A172 (cell line): ENCODE measurements at places on chromosomes 1 and 21. TPM values are rescaled to one million over a fixed set of nuclear protein-coding genes. Genes with fewer than 3 reads are reported as not detected.
A peak's percentile ranks its signal among the peaks of the same experiment; 100 is the strongest.

DNA sequence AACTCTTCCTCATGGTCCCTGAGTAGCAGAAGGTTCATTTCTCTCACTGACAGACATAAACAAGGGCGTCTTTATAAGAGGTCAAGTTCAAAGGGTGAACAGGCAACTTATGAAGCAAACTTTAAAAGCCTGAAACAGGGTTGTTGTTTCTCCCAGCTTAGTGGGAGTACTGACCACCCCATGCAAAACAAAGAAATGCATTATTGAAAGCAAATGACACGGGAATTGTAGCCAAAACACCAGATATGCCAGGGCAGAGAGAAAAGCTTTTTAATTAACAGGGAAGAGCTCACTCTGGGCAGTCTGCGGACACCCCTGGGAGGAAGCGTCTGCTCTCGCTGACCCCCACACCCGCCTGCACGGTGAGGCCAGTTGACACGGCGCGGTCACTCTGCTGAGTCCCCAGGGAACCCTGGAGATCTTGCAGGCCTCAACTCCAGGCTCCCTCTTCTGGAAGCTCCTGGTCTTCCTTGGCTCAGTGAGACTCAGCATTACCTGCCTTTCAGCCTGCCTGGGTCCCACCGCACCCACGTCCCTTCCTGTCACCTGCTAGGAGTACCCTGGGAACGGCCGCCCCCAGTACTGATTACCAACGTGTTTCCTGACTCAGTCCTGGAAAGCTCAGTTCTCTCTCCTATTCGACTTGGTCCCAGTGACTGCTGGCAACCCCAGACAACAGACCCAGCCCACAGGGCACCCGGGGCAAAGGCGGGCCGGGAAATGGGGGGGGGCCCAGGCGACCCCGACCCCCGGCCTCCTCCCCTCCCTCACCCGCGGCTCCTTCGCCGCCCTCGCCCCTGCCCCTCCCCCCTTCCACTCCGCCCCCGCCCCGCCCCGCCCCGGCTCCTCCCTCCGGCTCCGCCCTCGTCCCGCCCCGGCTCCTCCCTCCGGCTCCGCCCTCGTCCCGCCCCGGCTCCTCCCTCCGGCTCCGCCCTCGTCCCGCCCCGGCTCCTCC lies 972 bp downstream of the CFAP410 start:
- peak; percentile 70 for DNase-seq

GRCh38 chr1:12143631-12144155 lies 23.1 kb upstream of the TNFRSF1B start:
- peak; percentile 90 for DNase-seq

The MCOLN2 gene
- 3.9 and 6.9 TPM in 2 replicates for total RNA-seq

DNA sequence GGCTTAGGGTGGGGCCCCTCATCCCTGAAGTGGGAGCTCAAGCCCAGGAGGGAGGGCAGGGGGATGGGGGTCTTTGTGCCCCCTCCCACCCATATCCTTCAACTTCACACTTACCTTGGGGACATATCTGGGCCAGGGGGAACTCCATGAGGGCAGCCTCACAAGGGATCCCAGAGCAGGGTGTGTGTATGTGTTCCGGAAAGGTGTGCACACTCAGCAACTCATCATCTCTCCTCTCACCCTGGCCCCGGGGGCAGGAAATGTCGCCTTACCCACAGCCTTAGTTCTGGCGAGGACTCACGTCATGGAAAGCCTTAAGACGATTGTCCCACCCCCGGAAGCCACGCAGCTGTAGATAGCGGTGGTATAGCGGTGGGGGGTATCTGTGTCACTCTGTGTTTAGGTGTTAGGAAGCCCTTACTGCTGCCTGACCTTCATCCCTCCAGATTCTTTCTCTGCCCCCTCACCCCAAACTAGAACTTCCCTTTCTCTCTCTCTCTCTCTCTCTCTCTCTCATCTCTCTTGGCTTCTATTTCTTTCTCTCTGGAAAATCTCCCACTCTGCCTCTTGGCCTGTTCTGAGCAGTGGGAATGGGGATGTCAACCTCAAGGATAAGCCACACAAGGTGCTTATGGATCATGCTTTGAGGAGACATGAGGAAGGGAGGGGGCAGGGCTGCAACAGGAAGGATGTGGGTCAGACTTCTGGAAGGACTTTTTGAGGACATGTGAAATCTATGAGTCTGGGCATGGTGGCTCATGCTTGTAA lies at the start of gene SH2D2A:
Gene SH2D2A (minus strand): TSS at position 288 of the 768 bp plus-strand sequence. CDS start 140 bp downstream, at position 148.
- peak; percentile 35 for DNase-seq

The ZSCAN20 gene
- total RNA-seq: 4.0 and 5.1 TPM in 2 replicates

GRCh38 chr1:160624464-160624863 lies 22.4 kb downstream of the SLAMF1 start:
- no peak for DNase-seq

- DNase-seq: peak; percentile 41
Observed at GRCh38 chr1:110136911-110137310, 13.4 kb upstream of the SLC6A17 start.

- DNase-seq: no peak
Observed at GRCh38 chr1:12486401-12487005, 131.5 kb downstream of the DHRS3 start.

- no peak for DNase-seq
Observed at GRCh38 chr1:177656598-177656997, 313.3 kb downstream of the SEC16B start.

DNA sequence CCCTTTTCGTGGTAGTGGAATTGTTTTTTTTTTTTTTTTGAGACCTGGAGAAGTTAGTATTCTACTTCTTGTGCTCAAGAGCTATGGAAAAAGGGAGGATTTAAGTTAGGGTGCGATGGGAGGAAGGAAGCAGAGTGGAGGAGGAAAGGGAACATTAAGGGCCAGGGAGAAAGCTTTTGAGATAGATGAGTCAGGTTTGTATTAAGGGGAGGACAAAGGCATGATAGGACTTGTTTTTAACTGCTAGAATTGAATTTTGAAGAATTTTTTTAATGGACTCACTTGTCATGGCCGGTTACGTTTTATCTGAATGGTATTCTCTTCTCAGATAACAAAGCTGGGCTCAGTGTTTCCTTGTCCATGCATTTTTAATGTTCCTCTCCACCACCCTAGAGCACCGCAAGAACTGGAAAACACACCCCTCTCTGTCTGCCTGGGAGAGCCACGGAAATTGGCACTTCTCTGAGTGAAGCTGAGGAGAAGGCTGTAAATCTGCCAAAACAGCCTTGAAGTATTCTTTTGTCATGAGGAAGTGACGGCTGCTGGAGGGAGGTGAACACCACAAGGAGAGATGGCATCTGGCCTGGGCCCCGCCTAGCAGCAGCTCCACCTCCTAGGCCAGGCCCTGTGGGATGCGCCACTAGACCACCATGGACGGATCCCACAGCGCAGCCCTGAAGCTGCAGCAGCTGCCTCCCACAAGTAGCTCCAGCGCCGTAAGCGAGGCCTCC lies 3.5 kb downstream of the NIPAL3 start:
- peak; percentile 56 for DNase-seq

DNA sequence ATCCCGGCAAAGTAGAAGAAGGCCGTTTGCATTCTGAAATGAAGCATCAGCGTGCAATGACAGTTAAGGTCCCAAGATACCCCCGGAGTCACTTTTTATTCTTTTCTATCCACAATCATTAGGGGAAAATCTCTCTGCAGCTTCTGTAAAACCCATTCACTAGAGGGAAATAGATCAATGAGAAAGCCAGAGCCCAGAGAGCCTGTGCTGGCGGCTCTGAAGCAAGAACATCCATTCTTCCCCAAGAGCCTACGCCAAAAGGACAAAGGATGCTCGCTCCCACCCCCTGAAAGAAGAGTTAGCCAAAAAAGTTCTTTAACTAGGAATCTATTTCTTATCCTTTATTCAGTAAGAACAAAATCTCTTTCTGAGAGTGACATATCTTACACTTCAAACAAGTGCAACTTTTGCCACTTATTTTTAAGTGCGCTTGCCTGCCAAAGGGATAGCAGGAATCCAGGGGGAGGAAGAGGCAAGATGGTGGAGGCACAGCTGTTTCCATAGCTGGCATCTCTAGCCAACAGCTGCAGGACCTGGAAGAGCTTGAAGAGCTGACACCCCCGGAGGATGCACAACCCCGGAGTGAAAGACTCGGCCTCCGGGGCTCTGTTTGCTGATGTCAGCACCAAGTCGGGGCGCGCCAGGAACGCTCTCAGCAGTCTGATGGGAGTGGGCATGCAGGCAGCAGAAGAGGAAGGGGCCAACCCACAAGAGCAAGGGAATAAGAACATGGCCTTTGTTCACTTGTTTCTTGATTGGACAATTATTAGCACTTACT lies 68.7 kb downstream of the KCNN3 start:
- DNase-seq: no peak

- peak; percentile 14 for DNase-seq
Observed at GRCh38 chr1:9852410-9853248, 28.9 kb upstream of the CLSTN1 start.

The GCSAML gene
- total RNA-seq: 0.10 TPM in 1 of 2 replicates, not detected in the other

The BARHL2 gene
- not detected in 2 replicates for total RNA-seq

The PLCH2 gene
- 0.05 TPM in 1 of 2 replicates, not detected in the other for total RNA-seq

DNA sequence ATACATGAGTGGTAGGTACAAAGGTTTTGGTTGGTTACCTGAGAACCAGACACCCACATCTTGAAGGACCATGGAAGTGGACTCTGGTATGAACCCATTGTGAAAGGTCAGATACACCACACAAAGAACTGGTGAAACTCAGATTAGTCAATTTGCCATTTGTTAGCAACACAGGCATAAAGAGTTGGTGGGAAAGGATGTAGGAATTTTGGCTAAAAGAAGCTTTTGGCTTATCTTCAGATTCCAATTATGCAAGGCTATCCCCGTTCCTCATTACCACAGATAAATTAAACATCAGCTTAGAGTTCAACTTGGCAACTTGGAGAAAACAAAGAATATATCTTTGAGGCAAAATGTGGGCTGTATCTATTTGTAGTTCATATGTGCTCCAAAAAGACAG lies 87.0 kb upstream of the IRF2BP2 start:
- no peak for DNase-seq

The RPE65 gene
- total RNA-seq: not detected in 2 replicates

DNA sequence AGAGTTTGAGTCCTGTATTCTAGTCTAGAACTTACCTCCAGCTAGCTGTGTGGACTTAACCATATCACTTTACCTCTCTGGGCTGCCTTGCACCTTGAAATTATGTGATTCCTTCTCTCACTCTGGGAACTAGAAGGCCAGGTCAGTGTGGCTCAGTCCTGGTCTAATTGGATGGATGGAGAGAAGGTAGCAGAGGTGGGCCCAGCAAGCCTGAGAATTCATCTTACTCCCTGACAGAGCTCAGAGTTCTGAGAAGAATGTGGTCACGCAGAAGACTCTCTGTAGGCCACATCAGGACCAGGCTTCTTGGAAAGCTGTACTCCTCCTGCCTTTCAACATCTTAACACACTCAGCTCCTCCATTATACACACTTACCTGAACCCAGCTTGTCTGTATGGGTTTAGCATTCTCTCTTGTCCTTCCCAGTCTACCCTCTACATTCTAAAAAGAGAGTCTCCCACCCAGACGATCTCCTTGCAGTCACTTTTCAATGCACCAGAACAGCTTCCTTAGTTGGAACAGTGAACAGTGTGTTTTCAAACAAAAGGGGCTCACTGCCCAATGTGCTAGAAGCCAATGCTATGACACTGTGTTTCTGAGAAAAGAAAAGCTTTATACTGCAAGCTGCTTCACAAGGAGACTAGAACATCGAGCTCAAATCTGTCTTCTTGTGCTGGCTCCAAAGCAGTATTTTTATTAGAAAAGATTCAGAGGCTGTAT lies 60.5 kb downstream of the CAPN9 start:
- no peak for DNase-seq

- no peak for DNase-seq
Observed at GRCh38 chr21:30818837-30819610, 6.0 kb upstream of the KRTAP8-1 start.

GRCh38 chr1:236143104-236143948 lies 987 bp downstream of the GPR137B start:
- no peak for DNase-seq

GRCh38 chr1:89905395-89906058 lies 84.7 kb downstream of the LRRC8D start:
- no peak for DNase-seq

The CFH gene
- total RNA-seq: 2.2 and 2.5 TPM in 2 replicates

The TTC24 gene
- total RNA-seq: not detected in 2 replicates

- DNase-seq: no peak
Observed at GRCh38 chr1:156320560-156320959, 17.5 kb downstream of the CCT3 start.

GRCh38 chr1:205391386-205391785 lies 30.5 kb downstream of the LEMD1 start:
- DNase-seq: no peak

The PTPN22 gene
- total RNA-seq: 0.29 and 0.74 TPM in 2 replicates

- DNase-seq: no peak
Observed at GRCh38 chr1:8497210-8497819, 179.4 kb downstream of the SLC45A1 start.

- DNase-seq: no peak
Observed at GRCh38 chr1:228963795-228964177, 228.5 kb downstream of the RHOU start.

GRCh38 chr1:244954359-244954758 lies 90.0 kb upstream of the HNRNPU start:
- no peak for DNase-seq

- DNase-seq: no peak
Observed at GRCh38 chr1:160021376-160022074, 10.3 kb downstream of the PIGM start.

The SPRR4 gene
- not detected in 2 replicates for total RNA-seq

DNA sequence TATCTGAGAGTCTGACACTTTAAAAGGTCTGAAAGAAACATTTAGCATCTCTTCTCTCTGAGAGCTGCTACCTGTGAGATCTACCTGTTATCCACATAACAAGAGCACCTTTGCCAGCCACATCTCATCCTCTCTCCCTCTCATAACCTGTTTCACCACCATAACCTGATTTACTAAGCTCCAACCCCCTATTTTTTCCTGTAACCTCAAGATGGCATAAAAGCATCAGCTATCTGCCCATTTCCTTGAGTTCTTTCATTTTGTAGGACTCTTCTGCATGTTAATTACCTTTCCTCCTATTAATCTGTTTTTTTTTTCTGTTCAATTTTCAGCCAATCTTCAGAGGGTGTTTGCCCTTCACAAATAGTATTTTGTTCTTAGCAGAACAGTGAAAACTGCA lies 136.5 kb upstream of the KCNK1 start:
- no peak for DNase-seq

GRCh38 chr1:99737016-99737415 lies 29.4 kb downstream of the FRRS1 start:
- DNase-seq: peak; percentile 71

DNA sequence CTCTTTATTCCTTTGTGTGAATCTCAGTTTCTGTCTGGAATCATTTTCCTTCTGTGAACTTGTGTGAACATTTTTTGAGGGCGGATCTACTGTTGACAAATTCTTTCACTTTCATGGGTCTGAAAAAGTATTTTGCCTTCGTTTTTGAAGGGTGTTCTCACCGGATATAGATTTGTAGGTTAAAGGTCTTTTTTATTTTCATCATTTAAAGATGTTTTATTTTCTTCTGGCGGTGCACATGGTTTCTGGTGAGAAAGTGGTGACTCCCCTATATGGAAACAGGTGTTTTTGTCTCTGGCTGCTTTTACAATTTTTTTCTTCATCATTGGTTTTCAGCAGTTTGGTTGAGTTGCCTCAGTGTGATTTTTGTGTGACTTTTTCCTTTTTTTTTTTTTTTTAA lies 94.9 kb downstream of the DYRK1A start:
- DNase-seq: no peak
